ENCODE measurements at places on chromosomes 5 and 9.

- DNase-seq = no peak
These were observed 186.3 kb downstream of the MARCHF11 start for GRCh38 chr5:15993334-15993733.

DNA sequence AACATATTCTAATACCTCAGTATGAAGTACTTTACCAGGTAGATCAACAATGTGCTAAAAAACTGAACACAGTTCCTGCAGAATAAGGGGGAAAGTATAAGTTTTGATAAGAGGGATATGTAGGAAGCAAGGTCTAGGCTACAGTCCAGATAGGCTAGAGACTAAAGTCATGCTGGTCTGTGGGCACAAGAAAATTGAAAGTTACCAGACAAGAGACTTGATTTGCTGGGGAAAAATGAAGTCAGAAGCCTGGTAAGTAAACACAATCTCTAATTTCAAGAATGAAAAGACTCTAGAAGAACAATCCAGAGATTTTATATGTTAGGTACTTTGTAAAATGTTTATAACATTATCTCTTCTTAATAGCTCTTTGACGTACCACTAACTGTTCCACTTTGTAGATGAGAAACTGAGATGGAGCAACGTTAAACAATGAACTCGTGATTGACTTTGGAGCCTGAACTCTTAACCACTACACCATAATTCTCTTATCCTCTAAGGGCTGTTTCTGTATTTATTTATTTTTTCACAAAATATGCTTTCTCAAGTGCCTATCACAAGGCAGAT lies 19.5 kb downstream of the ADAMTS6 start:
- no peak for DNase-seq

GRCh38 chr9:13431222-13431536 lies 151.7 kb upstream of the MPDZ start:
- no peak for DNase-seq

DNA sequence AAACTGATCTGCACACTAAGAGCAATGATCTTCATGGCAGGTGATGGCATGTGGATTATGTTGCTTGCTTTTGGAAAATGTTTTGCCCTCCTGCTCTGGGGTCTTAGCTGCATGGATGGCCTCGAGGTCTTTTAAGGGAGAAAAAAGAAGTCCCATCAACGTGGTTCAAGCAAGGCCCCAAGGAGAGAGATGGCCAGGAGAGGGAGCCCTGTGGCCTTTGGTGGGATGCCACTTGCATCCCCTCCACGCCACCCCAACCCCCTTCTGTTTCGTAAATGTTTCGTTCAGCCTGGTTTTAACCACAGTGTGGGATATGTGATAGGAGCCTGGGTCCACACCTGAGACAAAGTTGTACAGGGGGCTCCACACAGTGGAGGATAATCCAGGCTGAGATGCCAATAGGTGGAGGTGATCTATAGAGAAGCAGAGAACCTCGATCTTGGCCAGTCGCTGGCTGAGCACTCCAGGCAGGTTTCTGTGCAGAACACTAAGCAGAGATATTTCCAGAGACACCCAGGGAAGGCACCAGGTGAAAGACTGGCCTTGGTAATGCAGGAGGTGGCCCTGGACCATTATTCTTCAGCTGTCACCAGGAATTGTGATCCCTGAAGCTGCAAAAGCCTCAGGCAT lies 25.8 kb upstream of the FRRS1L start:
- DNase-seq = no peak

- DNase-seq = no peak
These were observed 50.0 kb downstream of the HRH2 start for GRCh38 chr5:175707751-175708375.

Measured in amygdala (tissue), 56 donors.